Endothelial cell (in vitro differentiated cells): ENCODE measurements at places on chromosomes 13 and 19.

- no peak for DNase-seq
Observed at GRCh38 chr13:81738364-81738763, 1397.4 kb upstream of the SPRY2 start.

DNA sequence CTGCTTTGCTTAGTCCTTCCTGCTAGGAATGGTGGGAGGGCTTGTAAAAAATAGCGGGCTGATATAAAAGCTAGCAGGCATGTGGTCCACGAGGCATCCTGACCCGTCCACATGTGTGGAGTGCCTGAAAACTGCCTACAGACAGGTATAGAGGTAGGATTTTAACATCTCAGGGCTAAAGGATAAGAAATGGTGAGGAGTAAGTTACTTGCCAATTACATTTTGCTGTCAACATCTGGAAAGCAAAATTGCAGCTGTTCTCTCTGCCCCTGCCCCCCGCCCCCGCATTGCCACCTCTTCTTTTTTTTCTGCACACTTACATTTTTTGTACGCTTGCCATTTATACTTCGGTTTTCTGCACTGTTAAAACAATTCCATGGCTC lies 21.0 kb downstream of the NFIX start:
- no peak for DNase-seq

DNA sequence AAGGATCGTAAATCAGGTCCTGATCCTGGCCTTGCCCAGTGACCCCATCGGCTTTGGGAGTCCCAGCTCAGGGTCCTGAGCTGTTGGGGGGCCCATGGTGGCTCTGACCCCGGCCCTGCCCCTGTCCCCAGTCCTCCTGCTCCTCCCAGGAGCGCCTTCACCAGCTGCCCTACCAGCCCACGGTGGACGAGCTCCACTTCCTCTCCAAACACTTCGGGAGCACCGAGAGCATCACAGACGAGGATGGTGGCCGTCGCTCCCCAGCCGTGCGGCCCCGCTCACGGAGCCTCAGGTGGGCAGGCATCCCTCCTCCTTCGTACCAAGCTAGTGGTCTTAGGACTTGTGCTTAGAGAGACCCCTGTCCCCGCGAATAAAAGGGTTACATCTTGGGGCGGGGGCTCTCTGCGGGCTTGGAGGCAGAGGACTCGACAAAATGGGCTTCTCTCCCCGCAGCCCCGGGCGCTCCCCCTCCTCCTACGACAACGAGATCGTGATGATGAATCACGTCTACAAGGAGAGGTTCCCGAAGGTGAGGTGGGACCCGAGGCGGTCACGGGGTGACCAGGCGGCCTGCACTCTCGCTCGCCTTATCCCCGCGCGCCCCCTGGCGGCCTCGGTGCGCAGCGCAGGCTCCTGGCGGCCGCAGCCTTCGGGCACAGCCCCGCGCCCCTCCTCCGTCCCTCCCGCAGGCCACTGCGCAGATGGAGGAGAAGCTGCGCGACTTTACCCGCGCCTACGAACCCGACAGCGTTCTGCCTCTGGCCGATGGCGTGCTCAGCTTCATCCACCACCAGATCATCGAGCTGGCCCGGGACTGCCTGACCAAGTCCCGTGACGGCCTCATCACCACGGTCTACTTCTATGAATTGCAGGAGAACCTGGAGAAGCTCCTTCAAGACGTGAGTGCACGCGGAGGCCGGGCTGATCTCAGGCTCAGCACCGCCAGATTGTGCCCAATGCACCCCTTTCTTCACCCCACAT lies 9.1 kb downstream of the MAST1 start:
- DNase-seq, result peak; percentile 98

DNA sequence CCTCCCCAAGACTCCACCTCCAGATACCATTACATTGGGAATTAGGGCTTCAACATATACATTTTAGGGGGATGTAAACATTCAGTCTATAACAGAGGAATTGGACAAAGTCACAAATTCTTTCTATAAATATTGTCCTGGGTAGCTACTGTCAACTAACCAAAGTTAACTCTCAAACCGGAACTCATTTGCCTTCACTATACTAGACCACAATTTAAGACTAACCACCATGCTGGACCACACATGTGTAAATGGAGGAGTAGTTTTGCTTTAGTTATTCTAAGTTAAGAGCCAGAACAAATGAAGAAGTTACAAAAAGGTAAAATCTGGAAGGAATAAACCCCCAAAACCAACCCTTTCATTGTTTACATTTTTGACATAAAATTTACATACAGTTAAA lies 222.8 kb downstream of the NDFIP2 start:
- no peak for DNase-seq

- no peak for DNase-seq
Observed at GRCh38 chr19:40809358-40810086, 10.5 kb downstream of the EGLN2 start.

- DNase-seq, result no peak
Observed at GRCh38 chr19:3029065-3029923, at the start of gene TLE2. Gene TLE2, minus strand, starts transcription at chr19:3029280. Its CDS starts 376 bp downstream, at chr19:3028904.

DNA sequence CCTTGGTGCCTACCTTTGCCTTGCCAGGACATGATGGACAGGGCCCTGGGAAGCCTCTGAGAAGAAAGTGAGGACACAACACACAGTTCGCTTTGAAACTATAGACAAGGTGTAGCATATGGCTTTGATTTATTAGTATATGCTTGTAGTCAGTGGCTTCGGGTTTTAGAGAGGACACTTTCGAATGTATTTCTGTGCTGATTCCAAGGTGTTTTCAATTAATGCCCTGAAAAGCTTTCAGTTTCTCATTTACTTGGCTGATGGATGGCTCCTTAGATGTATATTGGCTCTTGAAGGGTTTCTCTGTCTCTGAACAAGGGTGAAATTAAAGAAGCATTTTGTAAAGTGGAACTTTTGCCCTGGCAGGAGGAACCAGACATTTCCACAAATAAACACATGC lies 106.9 kb downstream of the POSTN start:
- DNase-seq, result no peak

DNA sequence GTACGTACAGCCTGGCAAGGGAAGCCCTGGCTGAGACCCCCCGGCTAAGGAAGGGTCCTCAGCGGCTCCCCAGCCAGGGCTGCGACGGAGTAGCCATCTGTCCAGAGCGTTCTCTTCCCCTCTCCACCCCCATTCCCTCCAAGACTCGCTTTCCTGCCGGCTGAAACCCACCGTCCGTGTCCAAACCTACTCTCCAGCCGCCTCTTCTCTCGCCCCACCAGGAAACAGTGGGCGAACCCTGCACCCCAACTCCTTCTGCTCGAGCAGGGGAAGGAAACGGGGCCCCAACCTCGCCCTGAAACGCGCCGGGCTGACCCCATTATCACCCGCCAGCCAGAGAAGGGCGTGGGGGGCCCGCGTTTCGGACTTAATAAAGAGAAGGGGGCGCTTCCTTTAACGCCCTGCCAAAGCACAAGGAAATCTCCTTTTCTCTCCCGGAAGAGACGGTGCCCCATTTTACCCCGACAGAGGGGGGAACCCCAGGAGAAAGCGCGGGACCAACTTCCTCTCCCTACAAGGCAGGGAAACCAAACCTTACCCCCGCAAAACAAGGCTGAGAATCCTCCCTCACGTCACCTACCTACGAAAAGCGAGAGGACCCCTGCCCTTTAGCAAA lies 2.5 kb downstream of the ZC3H4 start:
- no peak for DNase-seq

GRCh38 chr19:35587321-35587720 lies 1.3 kb downstream of the PMIS2 start:
- DNase-seq, result no peak

DNA sequence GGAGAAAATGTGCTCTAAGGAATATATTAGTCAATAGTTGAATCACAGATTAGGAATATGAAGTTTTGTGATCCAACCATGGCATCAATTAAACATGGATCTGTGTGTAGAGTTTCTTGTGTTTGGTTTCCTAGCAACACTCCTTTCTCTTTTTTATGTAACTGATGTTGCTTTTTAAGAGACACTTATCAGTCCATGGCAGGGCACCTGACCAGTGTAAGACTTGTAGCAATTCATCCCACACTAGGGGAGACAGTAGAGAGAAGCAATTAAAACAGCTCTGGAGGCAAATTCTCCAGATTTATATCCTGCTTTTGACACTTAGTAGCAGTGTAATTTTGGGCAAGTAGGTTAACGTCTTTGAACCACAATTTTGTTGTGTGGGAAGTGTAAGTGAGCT lies 1229.0 kb downstream of the PCDH9 start:
- DNase-seq, result no peak

DNA sequence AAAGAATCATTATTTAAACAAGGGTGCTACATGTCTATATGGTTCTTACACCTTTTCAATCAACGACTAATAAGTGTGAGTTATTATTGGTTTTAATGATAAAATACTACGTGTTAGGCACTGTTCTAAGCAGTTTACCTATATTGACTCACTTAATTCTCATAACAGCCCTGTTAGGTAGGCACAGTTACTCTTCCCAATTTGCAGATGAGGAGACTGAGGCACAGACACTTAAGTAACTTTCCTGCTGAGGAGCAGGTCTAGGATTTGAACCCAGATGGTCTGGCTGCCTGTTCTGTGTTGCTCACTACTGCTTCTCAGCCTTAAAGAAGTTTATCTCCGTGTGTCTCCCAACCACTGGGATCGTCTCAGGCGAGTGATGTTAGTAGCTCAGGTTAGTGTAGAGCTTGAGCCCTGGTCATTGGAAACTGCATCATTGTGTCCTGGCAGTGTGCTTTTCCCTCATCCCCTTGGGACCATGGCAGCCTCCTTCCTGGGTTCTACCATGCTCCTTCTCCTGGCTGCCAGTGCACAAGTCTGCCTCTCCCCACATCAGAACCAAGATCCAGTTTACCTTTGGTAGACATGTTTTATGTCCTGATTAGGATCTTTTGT lies 10.9 kb downstream of the UBAC2 start:
- no peak for DNase-seq

GRCh38 chr13:25281193-25281934 lies 5.9 kb downstream of the MTMR6 start:
- no peak for DNase-seq

DNA sequence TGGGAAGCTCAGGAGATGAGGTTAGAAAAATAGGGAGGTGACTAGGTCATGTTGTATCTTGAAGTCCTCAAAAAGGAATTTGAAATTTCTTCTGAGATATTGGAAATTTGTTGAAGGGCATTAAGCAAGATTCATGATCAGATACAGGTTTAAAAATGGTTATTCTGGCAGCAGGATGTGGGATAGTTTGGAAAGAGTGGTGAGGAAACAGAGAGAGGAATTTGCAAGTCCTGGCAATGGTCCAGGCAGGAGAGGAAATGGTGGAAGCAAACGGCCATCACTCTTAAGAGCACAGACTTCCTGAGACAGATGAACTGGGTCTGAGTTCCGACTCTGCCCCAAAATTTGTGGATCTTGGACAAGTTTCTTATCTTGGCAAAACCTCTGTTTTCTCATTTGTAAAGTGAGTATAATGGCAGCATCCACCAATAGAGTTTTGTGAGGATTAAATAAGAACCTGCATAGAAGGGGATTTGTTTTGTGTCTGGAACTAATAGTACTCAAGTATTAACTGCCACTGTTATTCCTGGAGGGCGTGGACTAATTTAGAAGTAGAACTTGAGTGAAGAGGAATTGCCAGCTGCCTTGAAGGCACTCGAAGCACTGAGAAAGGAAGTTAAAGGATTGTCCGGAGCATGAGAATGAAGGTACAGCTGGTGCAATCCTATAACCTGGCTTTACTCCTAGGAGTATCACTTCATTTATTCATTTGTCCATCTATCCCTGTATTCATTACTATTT lies 99.6 kb downstream of the CCNA1 start:
- DNase-seq, result no peak
